Calu3 (cell line): ENCODE measurements at places on chromosomes 16 and 17. TPM values are rescaled to one million over a fixed set of nuclear protein-coding genes. Genes with fewer than 3 reads are reported as not detected.

RNF40 gene
- 130 and 136 TPM in 2 replicates for total RNA-seq

OR2C1 gene
- total RNA-seq, result not detected in 2 replicates

SLC12A3 gene
- total RNA-seq, result not detected in 2 replicates

AOC2 gene
- total RNA-seq, result 10.5 and 14.4 TPM in 2 replicates

RAP1GAP2 gene
- total RNA-seq, result 28.9 and 38.4 TPM in 2 replicates

HSPB9 gene
- total RNA-seq, result 0.54 and 0.69 TPM in 2 replicates

NXN gene
- total RNA-seq, result 1.8 and 2.3 TPM in 2 replicates

PDK2 gene
- total RNA-seq, result 29.5 and 39.1 TPM in 2 replicates

MMP28 gene
- total RNA-seq, result not detected in 2 replicates

HOXB2 gene
- 24.5 and 32.6 TPM in 2 replicates for total RNA-seq

ZFPM1 gene
- 3.1 and 5.2 TPM in 2 replicates for total RNA-seq

TEKT3 gene
- total RNA-seq, result not detected in 2 replicates

DNA sequence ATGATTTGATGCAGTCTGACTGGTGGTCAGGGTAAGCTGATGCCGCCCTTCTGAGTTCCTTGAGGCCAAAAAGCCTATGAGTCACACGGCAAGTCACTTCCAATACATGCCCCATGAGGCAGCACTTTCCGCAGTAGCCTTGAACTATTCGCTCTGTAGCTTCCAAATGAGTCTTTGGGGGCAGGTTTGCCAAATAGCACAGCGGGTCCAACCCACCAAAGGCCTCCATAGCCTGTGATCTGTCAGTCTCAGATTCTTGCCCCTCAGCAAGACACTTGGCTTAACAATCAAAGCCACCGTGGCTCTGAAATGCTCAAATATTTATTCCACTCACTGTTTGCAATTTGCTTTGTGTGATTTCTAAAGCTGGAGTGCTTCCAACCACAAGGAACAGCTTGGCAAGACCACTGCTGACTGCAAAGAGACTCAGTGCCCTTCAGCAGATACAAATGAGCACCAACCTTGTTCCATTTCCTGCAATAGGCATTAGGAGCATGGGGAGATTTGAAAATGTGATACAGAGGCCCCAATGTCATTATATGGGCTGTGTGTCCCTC is 45.4 kb downstream of the CLEC19A start:
- no peaks in the 10 kb centered on the region for H3K27me3 ChIP-seq
- no peaks in the 10 kb centered on the region for H3K36me3 ChIP-seq
- no peak for DNase-seq
- H3K4me3 ChIP-seq, result no peak overlapping the region
- H3K4me1 ChIP-seq, result no peaks in the 10 kb centered on the region

DNA sequence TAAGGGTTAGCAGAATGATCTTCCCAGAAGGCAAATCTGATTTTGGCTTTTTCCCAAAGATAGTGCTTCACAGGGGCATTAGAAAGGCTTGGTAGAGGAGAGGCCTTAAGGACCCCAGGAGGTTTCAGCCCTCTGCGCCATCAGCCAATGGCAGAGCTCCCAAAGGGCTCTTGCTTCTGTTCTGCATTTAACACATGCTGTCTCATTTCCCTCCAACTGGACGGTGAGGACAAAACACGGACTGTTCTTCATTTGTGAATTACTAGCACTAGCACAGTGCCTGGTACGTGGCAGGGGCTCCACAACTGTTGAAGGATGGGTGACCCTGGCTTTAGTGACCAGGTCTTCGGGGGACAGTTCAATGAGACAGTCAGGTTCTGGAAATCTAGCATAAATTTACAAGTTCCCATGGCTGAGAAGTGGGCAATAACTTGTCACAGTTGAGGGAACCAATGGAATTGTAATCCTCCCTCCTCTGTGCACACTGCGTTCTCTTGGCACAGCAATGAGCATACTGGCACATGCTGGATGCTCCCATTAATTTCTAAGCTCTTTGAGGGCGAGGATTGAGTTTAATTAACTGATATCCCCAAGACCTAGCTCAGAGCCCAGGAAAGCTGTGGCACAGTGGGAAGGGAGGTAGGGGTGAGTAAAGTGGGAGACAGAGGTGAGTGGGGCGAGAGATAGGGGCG is 45.4 kb downstream of the COG7 start:
- peaks cover 6% of the 10 kb centered on the region for H3K36me3 ChIP-seq
- H3K4me3 ChIP-seq, result no peak overlapping the region
- H3K27me3 ChIP-seq, result no peaks in the 10 kb centered on the region
- H3K4me1 ChIP-seq, result no peaks in the 10 kb centered on the region
- no peak overlapping the region for H3K27ac ChIP-seq

GRCh38 chr17:6671431-6671830 is 19.9 kb downstream of the C17orf100 start:
- H3K36me3 ChIP-seq, result peaks cover 11% of the 10 kb centered on the region
- H3K4me1 ChIP-seq, result peaks cover 15% of the 10 kb centered on the region
- H3K27me3 ChIP-seq, result no peaks in the 10 kb centered on the region
- DNase-seq, result no peak

DNA sequence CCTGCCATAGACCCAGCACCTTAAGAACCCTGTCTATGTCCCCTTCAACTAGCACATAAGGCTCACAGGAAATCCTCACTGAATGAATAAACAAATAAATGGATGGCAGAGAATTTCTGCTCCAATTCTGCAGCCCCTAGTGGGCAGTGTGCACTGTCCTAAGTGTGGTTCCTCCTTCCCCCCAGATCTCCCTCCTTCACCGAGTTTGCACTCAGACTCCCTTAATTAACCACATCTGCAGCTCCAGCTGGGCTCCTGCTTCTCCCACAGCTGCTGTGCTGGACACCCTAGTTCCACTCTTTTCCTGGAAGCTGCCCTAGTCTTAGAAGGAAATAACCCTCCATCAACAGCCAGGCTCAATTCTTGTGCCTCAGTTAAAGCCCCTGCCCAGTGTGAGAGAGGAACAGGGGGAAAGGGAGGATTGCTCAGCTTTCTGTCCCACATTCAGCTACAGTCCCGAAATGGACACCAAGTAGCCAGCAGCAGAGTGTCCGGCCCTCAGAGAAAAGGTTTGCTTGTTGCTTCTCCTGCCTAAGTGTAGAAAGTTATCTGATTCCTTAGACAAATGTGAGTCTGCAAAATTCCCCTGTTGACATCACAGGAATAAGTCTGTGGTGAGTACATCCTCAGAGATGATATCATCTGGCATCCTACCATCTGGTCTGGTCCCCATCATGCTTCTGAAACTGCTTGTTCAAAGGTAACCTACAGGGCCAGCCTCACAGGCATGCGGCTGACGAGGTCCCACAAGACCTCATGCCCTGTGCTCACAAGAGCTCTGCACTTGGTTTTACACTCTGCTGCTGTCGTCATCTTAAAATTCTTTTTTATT is 12.3 kb downstream of the LRRC3C start:
- H3K4me3 ChIP-seq, result no peak overlapping the region
- H3K36me3 ChIP-seq, result no peaks in the 10 kb centered on the region
- H3K27ac ChIP-seq, result no peak overlapping the region
- peak; percentile 76 for DNase-seq
- peaks cover 63% of the 10 kb centered on the region for H3K27me3 ChIP-seq
- H3K4me1 ChIP-seq, result peaks cover 12% of the 10 kb centered on the region

- H3K36me3 ChIP-seq, result peaks cover 9% of the 10 kb centered on the region
- DNase-seq, result no peak
- H3K4me3 ChIP-seq, result no peak overlapping the region
- no peaks in the 10 kb centered on the region for H3K4me1 ChIP-seq
Observed at GRCh38 chr16:57133031-57133430, 40.6 kb downstream of the CPNE2 start.

- H3K27me3 ChIP-seq, result peaks cover 48% of the 10 kb centered on the region
- no peaks in the 10 kb centered on the region for H3K36me3 ChIP-seq
- DNase-seq, result peak; percentile 70
- no peak overlapping the region for H3K4me3 ChIP-seq
Observed at GRCh38 chr16:81928975-81929374, 82.3 kb downstream of the SDR42E1 start.

GRCh38 chr16:29719063-29719462 is 26.7 kb downstream of the C16orf54 start:
- peaks cover 18% of the 10 kb centered on the region for H3K27me3 ChIP-seq
- H3K4me3 ChIP-seq, result no peak overlapping the region
- H3K4me1 ChIP-seq, result peaks cover 9% of the 10 kb centered on the region
- no peaks in the 10 kb centered on the region for H3K36me3 ChIP-seq
- DNase-seq, result no peak

DNA sequence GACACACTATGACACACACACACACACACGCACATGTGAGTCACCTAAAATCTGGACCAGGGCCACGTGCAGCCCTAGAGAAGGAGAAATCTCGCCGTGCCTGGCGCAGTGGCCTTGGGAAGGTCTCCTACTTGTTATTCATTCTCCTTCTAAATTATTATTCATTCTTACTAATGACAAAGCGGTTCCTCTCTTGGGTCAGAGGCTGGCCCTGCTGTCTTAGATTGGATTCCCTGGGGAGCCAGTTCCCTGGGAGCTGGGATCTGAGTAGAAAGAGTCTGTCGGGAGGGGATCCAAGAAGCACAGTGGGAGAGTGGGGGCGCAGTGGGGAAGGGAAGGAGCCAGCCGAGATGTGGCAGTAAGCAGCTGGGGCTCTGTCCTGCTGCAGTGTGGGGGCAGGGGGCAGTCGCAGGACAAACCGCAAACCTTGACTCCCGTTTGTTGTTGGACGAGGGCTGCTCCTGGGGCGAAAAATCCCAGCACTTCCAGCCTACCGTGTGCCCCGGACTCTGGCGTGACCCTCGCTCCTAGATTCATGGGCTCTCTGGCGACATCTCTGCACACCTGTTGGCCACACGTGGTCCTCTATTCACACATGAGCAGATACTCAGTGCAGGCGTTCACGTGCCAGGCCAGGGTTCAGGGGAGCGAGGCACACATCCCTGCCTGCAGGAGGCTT is 18.7 kb upstream of the JPH3 start:
- H3K27ac ChIP-seq, result no peak overlapping the region
- H3K36me3 ChIP-seq, result peaks cover 7% of the 10 kb centered on the region
- H3K4me1 ChIP-seq, result peaks cover 29% of the 10 kb centered on the region
- H3K27me3 ChIP-seq, result peaks cover 55% of the 10 kb centered on the region
- DNase-seq, result no peak
- H3K4me3 ChIP-seq, result no peak overlapping the region

DNA sequence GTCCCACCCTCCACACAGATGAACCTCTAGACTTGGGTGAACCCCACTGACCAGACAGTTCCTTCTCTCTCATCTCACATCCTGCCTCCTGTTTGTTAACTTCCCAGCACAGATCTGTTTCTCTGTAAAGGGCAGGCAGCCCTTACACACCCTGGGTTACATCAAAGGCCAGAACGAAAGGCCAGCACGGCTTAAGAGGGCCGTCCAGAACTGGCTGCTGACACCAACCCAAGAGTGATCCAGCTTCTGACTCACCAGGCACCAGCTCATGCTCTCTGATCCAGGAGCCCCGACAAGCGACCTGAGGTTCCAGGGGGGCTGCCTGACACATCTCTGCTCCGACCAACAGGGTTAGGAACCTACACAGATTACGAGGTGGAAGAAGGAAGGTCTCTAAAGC is 86.9 kb downstream of the MRM3 start:
- no peak overlapping the region for H3K27ac ChIP-seq
- H3K4me3 ChIP-seq, result no peak overlapping the region
- H3K27me3 ChIP-seq, result peaks cover 42% of the 10 kb centered on the region
- no peaks in the 10 kb centered on the region for H3K4me1 ChIP-seq
- no peaks in the 10 kb centered on the region for H3K36me3 ChIP-seq

- no peak for DNase-seq
- H3K4me3 ChIP-seq, result no peak overlapping the region
- H3K36me3 ChIP-seq, result peaks cover 19% of the 10 kb centered on the region
- H3K27me3 ChIP-seq, result no peaks in the 10 kb centered on the region
- no peak overlapping the region for H3K27ac ChIP-seq
Observed at GRCh38 chr17:787641-788221, 5.6 kb downstream of the MRM3 start.

DNA sequence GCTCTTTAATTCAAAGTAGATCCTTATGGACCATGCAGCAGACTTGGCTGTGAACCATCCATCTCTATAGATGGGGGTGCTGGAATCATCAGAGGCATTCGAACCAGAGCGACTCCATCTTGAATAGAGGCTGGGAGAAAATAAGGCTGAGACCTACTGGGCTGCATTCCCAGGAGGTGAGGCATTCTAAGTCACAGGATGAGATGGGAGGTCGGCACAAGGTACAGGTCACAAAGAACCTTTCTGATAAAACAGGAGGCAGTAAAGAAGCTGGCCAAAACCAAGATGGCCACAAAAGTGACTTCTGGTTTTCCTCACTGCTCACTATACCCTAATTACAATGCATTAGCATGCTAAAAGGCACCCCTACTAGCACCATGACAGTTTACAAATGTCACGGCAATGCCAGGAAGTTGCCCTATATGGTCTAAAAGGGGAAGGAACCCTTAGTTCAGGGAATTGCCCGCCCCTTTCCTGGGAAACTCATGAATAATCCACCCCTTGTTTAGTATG is 89.2 kb upstream of the BRD7 start:
- H3K36me3 ChIP-seq, result no peaks in the 10 kb centered on the region
- no peak overlapping the region for H3K27ac ChIP-seq
- DNase-seq, result no peak
- no peak overlapping the region for H3K4me3 ChIP-seq
- peaks cover 100% of the 10 kb centered on the region for H3K27me3 ChIP-seq

DNA sequence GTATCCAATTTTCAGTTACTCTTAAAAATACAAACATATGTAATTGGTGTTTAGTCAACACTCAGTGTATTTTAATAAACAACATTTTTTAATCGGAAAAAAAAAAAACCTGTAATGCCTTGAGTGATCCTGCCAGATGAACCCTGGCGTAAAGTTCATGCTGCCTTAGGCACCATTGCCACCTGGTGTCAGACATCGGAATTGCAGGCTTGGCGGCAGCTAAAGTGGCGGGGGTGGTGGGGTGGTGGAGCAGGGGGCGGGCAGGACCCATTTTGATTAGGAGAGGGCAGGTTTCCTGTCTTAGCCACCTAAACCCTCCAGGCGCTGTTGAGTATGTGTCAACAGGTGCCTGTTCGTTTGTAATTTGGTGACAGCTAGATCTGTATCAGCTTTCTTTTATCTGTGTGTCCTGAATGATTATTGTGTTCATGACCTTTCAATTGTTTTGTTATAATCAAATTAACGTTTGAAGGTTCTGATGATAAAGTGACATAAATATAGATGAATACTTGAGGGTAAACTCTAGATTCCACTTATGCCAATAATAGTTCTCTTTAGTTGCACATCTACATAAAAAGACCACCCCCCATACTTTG is 588.7 kb downstream of the CDH13 start:
- H3K4me1 ChIP-seq, result no peaks in the 10 kb centered on the region
- H3K4me3 ChIP-seq, result no peak overlapping the region
- DNase-seq, result peak; percentile 26
- H3K27me3 ChIP-seq, result no peaks in the 10 kb centered on the region
- no peaks in the 10 kb centered on the region for H3K36me3 ChIP-seq

- no peaks in the 10 kb centered on the region for H3K36me3 ChIP-seq
- no peaks in the 10 kb centered on the region for H3K4me1 ChIP-seq
- H3K4me3 ChIP-seq, result no peak overlapping the region
- H3K27ac ChIP-seq, result no peak overlapping the region
- no peak for DNase-seq
- H3K27me3 ChIP-seq, result peaks cover 4% of the 10 kb centered on the region
Observed at GRCh38 chr16:29644338-29644857, 18.6 kb upstream of the SPN start.

- H3K27me3 ChIP-seq, result no peaks in the 10 kb centered on the region
- H3K27ac ChIP-seq, result no peak overlapping the region
- no peaks in the 10 kb centered on the region for H3K4me1 ChIP-seq
Observed at GRCh38 chr17:57288040-57288772, 31.9 kb downstream of the MSI2 start.
